ENCODE measurements at places on chromosomes 6 and 20.

GRCh38 chr20:41218466-41218865 is 81.1 kb downstream of the PLCG1 start:
- DNase-seq: no peak

GRCh38 chr20:50745634-50746137 is 14.3 kb downstream of the PARD6B start:
- peak; percentile 21 for DNase-seq

DNA sequence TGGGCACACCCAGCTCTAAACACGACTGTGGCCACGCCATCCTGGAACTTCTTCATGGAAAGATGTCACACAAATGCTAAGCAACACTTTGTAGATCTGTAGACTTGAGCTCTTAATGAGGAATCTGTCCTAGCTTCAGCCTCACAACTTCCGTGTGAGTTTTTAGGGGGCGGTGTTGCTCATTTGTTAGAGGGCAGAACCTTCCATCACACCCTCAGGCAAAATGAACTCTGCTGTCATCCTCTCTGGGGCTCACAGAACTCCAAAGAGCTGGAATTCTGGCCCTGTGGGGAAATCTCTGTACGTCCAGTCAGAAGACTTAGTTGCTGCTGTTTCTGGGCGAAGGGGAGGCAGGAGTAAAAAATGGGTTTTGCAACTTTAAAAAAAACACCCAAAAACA is 49.8 kb downstream of the NRN1 start:
- no peak for DNase-seq

GRCh38 chr6:135920689-135921088 is 69.2 kb downstream of the PDE7B start:
- DNase-seq: no peak

DNA sequence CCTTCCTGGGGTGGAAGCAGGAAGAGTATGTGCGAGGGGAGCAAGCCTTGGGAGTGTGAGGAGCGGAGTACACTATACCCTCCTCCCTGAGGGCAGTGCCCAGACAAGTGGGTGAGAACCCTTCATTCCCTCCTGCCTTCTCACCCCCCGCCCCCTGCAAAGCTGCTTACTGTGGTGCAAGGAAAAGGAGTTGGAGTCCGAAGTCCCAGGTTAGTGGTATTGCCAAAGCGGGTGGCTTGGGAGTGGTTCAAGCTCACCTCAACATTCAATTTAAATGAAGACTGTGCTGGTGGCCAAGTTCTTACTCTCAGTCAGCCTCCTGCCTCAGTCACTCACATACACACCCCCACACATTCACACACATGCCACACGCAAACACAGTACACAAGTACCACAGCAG is 74.7 kb upstream of the PRDM1 start:
- DNase-seq: no peak

GRCh38 chr6:28351087-28351486 is 1.3 kb downstream of the ZKSCAN3 start:
- no peak for DNase-seq
